ENCODE measurements at places on chromosomes 16 and 17. TPM values are rescaled to one million over a fixed set of nuclear protein-coding genes. Genes with fewer than 3 reads are reported as not detected.
A peak's percentile ranks its signal among the peaks of the same experiment; 100 is the strongest.

HOXB1 gene
- polyA plus RNA-seq: 0.58 TPM

RCVRN gene
- not detected for polyA plus RNA-seq

ITGAD gene
- 0.25 TPM for polyA plus RNA-seq

MVP gene
- polyA plus RNA-seq: 22.1 TPM

PRKCB gene
- 5.1 TPM for polyA plus RNA-seq

DNA sequence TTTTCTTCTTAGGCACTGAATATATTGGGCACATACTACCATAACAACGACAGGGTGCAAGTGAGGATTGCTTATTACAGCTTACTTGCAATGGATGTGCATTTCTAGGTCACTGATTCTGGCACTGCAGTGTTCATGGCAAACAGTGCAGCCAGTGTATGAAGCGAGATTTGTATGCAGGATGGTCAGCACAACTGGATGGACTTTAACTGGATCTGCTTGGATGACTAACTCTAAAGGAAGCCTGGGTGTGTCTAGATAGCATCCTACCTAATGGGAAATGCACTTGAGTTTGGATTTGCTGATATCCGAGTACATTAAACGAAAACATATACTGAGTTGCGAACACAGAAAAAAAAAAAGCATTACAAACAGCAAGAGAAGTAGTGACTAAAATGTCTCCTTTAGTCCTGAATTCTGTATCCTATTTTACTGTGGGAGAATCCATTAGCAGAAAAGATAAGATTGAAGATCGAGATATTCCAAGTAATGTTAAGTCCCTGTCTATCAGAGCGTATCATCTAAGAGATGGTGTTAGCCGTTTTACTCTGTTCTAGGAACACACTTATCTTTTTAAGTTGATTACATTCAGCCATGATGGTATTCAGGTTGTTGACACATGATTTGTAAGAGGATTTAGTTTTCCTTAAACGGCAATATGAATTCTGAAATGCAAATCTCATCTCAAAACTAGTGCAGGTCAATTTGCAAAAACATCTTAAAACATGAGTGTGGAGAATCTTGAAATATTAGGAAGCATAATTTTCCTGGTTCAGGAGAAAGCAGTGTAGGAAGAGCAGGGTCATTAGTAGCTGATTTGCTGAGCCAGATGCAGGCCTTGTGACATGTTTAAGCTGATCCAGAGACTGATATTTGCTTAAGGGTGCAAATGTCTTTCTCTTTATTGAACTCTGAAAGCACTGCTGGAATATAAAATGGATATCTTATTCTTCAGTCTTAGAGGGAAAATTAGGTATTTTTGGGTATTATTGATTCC lies 142.6 kb upstream of the CPHXL start:
- no peak for DNase-seq

DNA sequence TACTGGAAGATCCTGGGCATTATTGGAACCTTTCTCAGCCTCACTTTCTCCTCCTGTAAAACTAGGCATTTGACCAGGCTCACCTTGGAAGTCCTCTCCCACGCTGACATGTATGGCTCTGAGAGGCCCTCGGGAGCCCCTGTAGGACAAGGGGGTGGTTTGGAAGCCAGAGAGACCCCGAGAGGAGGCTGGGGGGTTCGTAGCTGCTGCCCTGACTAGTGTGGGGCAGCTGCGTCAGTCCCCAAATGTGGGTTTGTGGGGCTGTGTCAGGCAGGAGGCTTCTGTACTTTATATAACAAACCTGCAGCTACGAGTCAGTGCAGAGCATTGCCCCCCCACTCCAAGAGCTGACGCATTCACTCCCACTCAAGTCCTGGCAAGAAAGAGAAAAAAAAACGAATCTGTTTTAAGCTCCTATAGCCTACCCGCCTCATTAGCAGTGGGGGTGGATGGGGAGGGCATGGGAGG lies 1.8 kb downstream of the CX3CL1 start:
- no peak for DNase-seq

GRCh38 chr16:49505556-49505955 lies 132.0 kb downstream of the C16orf78 start:
- no peak for DNase-seq

DNA sequence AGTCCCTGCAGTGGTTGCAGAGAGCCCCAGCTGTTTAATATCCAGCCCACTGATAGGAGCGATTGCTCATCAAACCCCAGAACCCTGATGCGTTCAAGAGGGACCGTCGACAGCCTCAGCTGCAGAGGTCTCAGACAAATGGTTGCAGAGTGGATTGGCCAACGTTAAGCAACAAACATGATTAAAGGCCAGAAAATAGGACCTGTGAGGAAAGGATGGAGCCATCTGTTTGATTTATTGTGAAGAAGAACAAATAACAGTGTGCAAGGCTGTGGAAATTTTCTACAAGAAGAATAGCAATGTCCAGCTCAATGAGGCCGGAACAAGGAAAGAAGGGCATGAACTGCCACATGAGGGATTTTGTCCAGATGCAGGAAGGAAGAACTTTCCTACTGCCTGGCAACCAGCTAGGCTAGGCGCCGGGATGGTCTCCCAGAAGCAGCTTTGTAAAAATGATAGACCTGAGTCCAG lies 138.4 kb upstream of the DNAH9 start:
- DNase-seq: no peak

- DNase-seq: no peak
Observed at GRCh38 chr16:75273054-75273925, 21.9 kb upstream of the BCAR1 start.

DNA sequence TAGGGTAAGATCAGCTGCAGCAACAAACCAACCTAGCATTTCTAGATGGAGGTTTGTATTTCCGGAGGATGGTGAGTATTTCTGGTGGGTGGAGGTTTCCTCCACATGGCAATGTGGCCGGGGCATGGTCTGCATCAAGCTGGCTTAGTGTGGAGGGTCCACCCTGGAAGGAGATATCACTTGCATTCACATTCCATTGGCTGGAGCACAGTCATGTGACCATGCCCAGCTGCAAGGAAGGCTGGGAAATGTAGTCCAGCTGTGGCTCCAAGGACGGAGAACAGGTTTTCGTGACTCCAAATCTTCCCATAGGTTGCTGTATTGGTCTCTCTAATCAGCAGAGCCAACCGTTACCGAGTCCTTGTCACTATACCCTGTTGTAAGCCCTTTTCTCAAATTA lies 68.7 kb downstream of the RAI1 start:
- DNase-seq: peak; percentile 67

- DNase-seq: no peak
Observed at GRCh38 chr17:31724026-31724425, 135.0 kb downstream of the COPRS start.

DNA sequence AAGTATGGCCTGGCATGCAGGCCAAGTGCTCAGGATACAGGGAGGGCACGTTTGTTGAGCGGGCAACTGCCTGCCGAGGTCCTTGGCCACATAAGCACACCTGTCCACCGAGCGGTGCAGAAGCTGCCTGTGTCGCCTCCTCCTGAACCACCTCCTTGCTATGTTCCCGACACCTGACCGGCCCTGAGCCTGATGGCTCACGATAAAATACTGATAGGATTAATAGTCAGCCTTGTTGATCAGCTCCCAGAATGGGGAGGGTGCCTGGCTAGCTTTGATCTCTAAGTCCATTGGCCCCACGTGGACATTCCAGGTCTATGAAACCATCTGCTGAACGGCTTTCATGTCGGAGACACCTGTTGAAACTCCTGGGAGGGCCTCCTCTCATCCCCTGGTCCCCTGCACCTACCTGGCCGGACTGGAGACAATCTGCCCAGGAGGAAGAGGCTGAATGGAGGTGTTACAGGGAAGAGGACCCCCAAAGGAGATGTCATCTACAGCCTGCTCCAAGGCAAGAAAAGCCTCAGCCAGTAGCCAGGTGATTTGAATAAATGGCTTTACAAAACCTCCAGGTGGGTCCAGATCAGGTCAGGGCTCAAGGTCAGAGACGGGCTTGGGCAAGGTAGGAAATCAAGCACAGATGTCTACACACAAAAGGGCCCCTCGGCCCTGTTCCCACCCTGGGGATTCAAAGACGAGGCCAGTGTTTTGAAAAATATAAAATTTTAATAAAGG lies 33.4 kb downstream of the AXIN2 start:
- DNase-seq: no peak

DNA sequence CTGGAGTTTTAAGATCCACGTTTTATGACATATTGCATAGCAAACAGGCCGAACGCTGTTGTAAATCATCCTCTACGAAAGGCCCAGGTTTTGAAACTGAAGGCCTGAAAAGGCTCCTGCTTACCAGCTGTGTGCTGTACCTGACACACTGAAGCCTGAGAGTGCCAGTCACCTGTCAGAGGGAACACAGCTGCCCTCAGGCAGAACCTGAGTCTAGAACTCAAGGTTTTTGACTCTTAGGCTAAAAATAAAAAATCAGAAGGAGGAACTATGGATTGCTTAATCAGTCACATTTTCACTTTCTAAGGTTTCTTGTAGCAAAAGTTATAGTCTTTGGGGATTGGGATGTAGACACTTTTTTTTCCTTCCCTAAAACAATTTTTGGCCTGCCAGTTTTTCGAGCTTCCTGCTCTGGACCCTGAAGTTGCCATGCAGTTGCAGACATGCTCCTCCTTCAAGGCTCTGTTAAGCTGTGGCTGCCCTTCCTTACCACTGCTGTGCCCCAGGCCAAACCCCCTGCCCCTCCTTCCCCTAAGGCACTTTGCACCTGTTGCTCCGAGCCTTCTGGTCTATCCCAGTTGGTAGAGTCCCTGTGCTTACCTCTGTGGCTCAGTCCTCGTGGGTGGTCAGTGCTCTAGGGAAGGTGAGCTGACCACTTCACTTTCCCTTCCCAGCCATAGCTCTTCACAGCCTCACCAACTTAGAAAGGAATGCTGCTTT lies 56.6 kb downstream of the TENT4B start:
- DNase-seq: no peak

DNA sequence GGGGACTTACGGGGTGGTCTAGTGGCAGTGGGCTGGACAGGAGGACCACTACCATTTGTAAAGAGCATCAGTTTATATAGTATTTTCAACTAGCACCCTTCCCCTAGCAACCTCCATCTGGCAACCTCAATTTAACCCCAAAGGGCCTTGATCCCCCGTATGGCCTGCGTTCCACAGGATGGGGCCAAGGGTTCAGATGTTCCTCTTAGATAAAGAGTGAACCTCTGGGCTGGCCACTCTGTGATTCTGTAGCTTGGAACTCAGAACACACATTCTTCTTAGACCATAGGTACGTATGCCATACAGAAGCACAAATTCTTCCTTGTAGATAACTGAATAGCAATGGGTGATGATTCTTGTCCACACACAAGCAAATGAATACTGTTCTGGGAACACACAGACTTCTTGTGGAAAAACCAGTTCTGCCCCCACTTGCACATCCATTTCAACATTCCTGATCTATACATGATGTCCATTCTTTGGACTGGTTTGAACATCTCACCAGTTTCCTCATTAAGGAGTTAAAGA lies 1.9 kb upstream of the GGA2 start:
- DNase-seq: no peak

- DNase-seq: no peak
Observed at GRCh38 chr17:43891851-43892646, 15.3 kb downstream of the MPP2 start.

- no peak for DNase-seq
Observed at GRCh38 chr16:48276102-48276501, 28.8 kb upstream of the ABCC11 start.

- DNase-seq: no peak
Observed at GRCh38 chr17:60371818-60372510, 20.0 kb downstream of the USP32 start.

- DNase-seq: no peak
Observed at GRCh38 chr17:80824549-80825470, 166.8 kb upstream of the CHMP6 start.

- DNase-seq: no peak
Observed at GRCh38 chr16:17965133-17965900, 371.2 kb downstream of the NPIPA8 start.
